ENCODE measurements at places on chromosomes 2 and 18.

DNA sequence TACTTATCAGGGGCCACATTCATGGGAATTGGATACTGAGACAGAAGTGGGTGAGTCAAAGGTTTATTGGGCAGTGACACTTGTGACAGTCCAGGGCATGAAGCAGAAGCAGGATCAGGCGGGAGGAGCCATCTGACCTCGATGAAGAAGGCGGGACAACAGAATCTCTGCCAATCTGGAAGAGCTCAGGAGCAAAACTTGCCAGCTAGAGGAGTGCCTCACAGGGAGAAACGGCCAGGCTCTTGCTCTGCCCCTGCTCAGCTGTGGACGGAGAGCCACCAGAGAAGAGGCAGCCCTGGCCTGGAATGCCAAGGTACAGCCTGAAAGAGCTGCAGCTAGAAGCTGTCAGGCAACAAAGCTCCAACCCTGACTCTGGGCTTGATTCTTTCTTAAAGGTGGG, 16.9 kb downstream of the DAW1 start:
- DNase-seq = no peak

DNA sequence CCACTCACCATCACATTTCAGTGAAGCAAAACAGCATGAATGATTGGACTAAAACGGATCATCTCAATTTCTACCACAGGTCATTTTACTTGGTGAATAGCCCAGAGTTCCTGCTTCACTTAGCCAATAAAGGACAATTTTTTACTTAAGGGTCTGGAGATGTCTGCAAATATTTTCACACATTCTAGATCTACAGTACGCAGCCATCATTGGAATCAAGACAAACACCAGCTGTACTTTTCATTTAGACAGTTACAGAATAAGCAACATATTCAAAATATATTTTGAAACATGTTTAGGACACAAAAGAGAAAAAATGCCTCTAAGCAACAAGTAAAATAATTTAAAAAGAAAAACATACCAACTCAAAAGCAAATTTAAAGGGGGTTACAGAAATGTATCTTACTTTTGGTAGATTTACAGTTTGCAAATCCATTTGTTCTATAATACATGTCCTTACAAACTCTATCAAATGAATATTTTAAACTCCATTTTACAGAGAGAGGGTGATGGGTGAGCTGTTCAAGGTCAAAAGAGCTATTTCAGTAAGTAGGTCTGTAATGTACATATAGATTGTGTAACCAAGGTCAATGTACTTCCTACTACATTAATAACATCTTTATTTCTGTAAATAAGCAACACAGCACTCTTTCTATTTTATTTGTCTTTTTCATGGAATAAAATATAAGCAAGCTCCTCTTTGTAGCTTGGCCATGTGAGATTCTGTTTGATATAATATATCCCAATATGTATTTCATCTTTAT, 13.4 kb downstream of the PPP1R1C start:
- DNase-seq = no peak

DNA sequence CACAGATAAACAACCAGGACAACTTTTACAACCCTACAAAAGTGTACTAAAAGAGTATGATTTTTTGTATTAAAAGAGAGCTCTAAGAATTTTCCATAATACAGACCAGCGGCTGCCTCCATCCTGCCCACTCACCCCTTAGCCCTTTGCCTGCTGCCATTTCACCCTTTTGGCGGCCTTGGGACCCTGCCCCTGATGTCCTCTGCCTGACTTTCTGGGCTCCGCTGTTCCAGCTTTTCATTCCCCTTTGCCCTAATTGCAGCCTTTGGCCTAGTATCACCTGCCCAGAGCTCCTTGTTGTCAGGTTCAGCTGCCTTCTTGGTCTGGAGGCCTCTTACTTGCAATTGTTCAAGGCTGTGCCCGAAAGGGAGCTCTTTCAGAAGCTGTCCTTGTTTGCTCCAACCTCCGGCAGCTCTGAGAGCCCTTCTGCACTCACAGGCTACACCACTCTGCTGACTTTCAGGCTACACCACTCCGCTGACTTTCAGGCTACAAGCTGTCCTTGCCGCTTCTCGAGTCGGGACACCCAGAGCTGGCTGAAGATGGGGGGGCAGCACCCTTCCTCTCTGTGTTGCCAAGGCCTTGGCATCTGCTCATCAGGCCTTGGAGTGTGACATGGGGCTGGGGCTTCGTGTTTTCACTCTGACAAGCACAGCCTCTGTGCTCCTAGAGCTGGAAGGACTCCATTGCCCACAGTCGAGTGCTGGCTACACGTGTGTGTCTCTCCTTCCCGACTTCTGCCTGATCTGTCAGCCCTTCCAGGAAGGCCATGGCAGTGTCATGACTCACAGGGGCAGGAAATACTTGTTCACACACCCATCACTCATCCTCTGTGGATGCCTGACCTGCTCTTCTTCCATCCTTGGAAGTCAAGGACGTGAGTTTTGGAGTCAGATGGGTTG, 43.1 kb upstream of the HDAC4 start:
- no peak for DNase-seq

- peak; percentile 3 for DNase-seq
Observed at GRCh38 chr2:115162494-115163293, 720.3 kb downstream of the DPP10 start.

- DNase-seq = no peak
Observed at GRCh38 chr2:30155202-30155601, 8.4 kb downstream of the YPEL5 start.

DNA sequence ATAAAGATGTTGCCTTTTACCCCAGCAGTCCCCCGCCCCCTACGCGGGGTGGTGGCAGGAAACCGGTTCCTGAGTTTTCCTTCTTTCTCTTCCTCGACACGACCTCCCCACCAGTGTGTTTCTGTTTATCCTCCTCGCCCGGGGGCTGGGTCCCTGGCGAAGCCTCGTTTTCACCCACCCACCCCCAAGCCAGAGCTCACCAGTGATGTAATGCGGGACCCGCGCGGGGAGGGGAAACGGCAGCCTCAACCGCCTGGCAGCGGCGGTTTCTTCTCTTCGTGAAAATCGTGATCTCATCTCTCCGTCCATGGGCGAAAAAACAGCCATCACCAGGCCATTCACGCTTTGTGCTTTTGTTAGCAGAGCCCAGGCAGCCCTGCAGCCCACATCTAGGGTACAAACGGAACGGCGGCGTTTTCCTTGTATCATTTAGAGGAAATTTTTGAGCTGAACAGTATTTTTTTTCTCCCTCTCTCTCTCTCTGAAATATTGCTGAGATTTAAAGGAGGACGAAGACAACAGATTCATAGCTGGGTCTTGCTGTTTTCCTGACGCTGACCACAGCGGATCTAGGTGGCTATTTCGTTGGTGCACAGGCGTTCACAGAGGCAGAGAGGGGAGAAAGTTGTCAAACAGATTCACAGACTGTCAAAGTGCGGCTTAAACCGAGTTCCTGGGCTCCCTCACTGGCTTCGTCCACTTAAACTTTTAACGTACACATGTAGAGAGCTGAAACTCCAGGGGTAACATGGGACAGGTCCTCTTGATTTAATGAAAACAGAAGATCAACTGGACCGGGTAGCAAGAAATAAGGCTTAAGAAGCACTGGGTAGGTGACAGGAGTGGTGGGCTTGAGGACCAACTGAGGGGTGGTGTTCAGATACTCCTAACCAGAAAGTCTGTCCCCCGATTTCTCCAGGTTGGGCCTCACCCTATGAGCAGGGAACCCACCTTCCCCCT, 21.9 kb upstream of the PAX3 start:
- no peak for DNase-seq

DNA sequence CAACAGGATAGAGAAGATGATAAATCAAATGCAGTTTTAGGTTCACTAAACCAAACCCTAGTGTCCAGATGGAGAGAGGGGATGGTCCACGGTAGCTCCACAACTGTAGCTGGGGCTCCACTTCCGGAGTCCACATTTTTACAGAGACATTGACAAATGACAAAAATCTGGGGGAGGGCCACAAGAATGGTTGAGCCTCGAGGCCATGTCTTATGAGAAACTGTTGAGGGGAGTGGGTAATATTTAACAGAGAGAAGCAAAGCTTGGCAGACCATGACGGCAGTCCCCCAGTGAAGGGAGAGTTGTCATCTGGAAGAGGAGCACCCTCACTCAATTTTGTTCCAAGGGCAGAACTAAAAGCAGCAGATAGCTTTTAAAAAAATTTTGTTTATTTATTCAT, 17.6 kb upstream of the EPHA4 start:
- no peak for DNase-seq

DNA sequence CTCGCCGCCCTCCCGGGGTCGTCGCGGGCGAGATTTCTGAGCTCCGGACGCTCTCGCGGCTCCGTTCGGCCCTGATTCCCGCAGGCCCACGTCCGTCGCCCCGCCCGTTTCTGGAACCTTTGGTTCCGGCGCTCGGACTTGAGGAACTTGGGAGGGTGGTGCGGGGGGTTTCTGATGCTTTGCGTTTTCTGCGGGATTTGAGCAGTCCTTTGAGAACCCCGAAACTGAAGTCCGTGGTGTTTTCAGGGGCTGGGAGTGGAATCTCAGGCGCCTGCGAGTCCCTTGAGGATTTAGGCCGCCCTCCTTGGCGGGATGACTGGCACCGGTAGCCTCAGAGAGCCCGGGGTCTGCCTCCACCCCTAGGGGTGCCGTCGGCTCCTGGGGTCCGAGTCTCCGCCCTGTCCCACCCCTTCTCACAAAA, 336 bp downstream of the THNSL2 start:
- no peak for DNase-seq

DNA sequence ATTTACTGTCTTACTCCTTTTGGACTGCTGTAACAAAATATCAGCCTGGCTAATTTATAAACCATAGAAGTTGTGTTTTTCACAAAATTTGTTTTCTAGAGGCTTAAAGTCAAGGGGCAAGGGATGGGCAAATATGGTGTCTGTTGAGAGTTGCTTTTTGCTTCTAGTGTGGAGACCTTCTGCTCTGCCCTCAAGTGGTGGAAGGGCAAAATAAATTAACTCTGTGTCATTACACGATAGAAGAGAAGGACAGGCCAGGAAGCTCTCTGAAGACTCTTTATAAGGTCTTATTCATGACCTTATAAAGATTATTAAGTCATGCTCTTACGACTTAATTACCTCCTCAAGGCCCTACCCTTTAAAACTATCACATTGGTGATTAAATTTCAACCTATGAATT, 181.2 kb upstream of the LRATD1 start:
- DNase-seq = no peak

- no peak for DNase-seq
Observed at GRCh38 chr2:134281815-134282419, 28.0 kb downstream of the MGAT5 start.

DNA sequence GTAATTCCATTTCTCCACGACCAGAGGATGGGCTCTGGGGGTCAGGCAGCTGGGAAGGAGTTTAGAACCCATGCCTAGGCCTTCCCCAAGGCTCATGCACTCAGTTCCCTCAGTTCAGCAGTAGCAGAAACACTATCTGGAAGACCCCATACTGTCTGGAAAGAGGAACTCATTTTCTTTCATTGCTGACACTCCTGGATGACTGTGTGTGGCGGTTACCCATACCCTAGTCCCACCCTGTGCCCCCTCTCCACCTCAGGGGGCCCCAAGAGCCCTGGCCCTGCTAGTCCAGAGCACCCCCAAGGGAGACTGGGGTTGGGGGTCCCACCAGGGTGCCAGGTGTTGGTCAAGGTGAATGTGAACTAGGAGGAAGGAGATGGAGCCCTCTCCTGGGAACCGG, 29.5 kb downstream of the TPRKB start:
- no peak for DNase-seq

DNA sequence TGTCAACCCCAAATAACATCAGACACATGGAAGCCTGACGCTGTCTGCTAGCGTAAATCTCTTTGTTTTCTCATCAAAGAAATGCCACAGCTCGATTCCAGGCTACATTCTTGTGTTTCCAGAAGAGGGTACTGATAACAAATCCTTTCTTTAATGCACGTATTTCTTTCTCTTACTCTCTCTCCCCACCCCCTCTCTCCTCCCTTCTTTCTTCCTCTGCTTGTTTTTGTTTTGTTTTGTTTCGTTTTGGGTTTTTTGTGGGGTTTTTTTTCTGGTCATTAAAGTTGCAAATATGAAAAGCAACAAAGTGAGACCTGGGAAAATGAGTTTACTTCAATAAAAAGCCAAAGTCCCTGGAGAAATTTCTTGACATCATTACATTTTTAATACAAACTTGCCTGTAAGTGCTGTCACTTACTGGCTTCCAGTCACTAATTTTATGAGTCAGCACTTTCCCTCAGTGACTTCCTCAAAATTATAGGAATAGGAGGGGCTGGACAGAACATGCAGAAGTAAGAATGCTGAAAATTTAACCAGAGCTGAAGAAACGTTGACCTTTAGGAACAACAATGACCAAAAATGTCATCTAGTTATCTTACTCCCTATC, 106.7 kb upstream of the NABP1 start:
- no peak for DNase-seq

DNA sequence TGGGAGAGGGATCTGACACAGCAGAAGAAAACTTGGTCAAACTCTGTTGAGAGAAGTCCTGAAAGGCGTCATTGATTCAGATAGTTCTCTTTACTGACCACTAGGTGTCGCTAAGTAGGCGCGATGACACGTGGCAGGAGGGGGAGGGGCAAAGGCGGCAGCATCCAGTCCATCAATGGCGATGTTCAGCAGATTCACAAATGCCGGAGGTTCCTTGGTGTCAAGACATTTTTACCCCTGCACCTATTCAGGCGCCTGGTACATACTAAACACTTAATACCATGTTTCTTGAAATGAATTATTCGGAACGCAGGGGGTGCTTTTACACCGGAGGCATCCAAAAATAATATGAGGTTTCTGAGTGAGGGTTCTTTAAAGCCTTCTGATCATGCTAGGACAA, 3.0 kb upstream of the PLEK start:
- peak; percentile 61 for DNase-seq

DNA sequence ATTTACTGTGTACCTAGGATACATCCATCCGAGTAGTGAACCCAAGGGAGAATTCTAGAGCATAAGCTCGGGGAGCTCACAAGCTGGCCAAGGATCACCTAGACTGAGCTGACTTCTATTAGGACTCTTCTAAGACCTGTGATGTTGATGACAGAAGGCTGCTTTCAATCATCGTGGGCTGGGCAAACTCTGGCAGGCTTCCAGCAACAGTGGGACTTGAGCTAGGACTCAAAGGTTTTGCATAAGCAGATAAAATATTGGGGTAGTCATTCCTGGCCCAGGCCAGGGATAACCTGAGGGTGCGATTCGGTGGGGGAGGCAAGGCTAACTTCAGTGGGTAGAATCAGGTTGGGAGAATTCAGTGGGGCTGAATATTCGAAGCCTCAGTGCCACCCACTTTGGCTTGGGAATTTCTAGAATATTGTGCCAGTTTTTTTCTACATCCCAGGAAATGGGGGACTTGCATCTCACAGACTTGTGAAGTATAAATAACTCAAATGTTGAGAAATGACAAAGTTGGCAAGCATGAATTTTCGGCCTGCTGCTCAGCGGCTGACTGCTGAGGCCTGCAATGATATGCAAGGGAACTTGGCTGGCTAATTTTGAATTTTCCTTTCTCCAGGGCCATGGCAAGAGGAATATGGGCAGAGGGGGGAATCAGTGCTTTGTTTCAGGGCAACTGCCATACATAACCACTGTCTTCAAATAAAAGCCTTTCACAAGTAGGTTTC, 274.3 kb downstream of the PRKCE start:
- DNase-seq = no peak

- DNase-seq = no peak
Observed at GRCh38 chr18:33107511-33107910, 333.0 kb downstream of the CCDC178 start.

GRCh38 chr18:2316082-2316750, 255.1 kb downstream of the METTL4 start:
- DNase-seq = no peak

GRCh38 chr2:33529771-33530481, 53.5 kb downstream of the RASGRP3 start:
- no peak for DNase-seq

Data from pancreas (tissue), 10 donors.